ENCODE measurements at places on chromosomes 6 and 20.
A peak's percentile ranks its signal among the peaks of the same experiment; 100 is the strongest.

DNA sequence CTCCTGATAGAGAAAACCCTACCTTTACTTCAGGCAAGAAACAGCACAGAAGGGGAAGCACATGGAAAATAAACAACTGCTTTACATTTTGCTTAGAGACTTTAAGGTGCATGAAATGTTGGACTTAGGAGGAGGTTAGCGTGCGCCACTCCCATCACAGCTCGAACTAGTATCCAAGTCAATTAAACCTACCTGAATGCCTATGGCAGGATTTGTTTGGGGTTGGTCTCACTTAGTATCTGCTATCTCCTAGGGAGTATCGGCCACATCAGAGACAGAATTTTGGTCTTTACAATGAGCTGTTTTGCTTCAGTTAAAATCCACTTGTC, 12.0 kb downstream of the CYP24A1 start:
- no peak for DNase-seq

DNA sequence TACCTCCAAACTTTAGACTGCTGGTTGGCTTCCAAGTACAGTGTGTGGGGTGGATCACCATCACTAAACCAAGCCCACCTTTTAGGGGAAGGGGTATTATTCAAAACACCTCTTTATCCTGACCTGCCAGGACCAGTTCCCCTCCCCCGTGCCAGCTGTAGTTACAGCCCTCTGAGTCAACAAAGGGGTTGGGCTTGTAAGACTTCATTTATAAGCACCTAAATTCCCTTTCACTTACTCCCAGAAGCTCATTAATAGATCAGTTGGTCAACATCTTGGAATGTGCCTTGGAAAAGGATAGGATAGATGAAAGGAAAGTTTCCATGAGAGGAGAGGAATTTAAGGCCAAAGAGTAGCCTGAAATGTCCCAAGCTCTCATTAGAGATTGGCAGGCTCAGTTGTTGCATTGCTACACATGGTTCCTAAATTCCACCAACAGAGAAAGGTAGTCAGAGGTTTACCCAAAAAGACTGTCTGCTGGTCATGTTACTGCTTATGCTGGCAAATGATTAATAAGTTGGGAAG, 59.2 kb downstream of the TNFAIP3 start:
- DNase-seq = peak; percentile 44

DNA sequence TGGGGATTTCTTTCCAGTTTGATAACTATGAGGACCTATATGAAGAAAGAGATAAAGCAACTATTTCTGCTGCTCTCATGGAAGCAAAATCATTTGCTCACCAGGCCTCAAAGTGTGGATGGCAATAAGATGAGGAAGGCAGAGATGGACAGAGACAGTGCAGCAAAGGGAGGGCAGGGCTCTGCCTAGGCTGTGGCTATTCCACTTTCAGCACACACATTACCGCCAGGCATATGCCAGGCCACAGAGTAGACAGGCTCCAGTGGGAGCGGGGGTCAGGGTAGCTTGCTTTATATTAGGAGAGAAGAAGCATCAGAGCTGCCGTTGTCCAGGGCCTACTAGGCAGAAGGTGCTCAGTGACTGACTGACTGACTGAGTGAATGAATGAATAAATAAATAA, 40.9 kb downstream of the BCL2L1 start:
- DNase-seq = no peak

DNA sequence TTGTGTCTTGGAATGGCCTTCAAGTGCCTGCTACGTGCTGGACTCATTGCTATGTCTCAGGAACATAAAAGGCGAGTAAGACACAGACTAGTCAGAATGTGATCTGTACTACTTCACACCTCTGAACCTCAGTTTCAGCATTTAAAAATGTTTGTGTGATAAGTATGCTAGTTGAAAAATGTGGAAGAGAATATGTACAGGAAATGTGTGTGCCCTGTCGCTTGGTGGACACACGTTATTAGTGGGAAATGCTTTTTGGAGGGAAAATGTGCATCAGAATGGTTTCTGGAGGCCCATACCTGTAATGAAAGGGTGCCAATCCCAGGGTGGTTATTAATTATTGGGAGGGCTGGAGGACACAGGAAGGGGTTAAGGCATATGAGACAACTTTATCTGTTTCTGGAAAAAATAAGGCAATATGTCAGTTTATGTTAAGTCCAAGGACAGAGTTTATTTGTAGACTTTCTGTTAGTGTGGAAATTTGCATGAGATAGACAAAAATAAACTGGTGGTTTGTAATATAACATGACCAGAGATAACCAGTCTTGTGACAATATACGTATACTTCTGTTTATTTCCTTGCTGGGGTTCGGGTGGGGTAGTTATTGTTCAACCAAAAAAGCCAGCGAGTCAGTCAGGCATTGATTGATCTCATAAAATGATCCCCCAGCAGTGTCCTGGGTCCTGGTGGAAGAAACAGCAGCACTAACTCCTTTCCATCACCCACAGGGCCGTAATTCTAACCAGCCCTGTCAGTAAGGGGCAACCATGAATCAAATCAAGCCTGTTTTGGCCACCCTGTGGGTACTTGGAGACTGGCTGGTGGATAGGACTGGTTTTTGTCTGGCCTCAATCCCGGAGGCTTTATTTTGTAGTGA, 117.9 kb downstream of the JARID2 start:
- no peak for DNase-seq

DNA sequence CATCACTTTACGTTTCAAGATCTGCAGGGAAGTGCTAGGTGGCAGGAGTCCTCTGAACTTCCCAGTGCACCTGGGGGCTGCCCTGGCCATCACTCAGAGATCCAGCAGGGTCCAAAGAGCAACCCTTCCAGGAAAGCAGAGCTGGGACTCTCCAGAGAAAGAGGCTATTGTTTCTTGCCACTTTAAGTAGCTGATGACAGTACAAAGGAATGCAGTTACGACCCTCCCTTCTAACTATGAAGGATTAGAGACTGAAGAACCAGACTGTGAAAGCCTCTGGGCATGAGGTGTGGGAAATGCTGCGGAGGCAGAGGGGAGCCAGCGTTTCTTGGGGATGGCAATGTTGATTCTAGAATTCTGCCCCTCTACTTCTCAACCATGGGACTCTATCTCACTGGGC, 189.1 kb upstream of the SUPT3H start:
- DNase-seq = peak; percentile 64

DNA sequence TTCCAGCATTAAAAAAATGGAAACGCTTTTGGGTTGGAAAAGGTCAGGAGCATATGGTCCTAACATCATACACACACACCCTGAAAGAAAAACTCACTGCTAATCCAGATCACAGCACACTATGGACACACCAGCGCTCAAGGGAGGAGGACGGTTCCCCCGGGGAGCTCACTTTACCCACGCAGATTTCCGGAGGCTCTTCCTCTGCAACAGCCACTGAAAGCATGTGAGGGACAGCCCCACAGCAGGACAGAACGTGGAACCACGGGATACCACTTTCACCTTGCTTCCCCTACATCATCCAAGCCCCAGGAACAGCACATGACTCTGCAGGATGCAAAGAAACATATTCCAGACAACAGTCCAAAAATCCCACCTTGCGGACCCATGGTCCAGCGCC, 13.2 kb downstream of the SNHG17 start:
- no peak for DNase-seq

DNA sequence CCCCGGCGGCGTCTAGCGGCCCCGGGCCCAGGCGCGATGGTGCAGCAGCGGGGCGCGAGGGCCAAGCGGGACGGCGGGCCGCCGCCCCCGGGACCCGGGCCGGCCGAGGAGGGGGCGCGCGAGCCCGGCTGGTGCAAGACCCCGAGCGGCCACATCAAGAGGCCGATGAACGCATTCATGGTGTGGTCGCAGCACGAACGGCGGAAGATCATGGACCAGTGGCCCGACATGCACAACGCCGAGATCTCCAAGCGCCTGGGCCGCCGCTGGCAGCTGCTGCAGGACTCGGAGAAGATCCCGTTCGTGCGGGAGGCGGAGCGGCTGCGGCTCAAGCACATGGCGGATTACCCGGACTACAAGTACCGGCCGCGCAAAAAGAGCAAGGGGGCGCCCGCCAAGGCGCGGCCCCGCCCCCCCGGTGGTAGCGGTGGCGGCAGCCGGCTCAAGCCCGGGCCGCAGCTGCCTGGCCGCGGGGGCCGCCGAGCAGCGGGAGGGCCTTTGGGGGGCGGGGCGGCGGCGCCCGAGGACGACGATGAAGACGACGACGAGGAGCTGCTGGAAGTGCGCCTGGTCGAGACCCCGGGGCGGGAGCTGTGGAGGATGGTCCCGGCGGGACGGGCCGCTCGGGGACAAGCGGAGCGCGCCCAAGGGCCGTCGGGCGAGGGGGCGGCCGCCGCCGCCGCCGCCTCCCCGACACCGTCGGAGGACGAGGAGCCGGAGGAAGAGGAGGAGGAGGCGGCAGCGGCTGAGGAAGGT, 715 bp downstream of the SOX12 start:
- DNase-seq = peak; percentile 82

GRCh38 chr20:1810572-1810925, 84.7 kb upstream of the SIRPA start:
- DNase-seq = no peak

DNA sequence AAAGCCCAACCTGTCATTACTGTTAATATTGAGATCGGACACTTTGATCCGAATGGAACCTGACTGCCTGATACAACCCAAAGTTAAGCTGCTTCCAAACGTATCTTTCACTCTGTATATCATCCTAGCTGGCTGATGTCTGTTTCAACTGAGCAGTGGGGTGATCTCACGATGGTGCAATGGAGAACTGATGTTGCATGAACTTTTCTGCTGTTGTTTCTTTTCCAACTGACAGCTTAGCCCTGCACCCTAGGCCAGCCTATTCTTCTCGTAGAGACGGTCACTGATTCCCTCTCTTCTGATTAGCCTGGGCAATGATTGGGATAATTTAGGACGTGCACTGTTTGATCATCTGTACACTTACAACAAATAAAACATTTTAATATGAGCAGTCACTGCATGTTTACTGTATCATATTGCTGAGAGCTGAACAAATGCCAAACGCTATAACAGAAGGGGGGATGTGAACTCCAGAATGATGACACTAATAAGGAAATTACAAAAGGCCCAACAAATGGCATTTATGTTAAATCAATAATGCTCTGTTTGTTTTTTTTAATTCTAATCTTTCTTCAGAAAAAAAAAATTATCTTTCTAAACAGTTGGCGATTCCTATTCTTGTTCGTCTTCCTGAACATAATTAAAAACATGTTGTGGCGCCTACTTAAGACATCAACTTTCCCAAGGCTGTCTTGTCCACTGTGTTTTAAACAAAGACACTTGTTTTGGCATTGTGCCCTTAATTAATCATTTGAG, 184.8 kb downstream of the ZNF217 start:
- peak; percentile 31 for DNase-seq

DNA sequence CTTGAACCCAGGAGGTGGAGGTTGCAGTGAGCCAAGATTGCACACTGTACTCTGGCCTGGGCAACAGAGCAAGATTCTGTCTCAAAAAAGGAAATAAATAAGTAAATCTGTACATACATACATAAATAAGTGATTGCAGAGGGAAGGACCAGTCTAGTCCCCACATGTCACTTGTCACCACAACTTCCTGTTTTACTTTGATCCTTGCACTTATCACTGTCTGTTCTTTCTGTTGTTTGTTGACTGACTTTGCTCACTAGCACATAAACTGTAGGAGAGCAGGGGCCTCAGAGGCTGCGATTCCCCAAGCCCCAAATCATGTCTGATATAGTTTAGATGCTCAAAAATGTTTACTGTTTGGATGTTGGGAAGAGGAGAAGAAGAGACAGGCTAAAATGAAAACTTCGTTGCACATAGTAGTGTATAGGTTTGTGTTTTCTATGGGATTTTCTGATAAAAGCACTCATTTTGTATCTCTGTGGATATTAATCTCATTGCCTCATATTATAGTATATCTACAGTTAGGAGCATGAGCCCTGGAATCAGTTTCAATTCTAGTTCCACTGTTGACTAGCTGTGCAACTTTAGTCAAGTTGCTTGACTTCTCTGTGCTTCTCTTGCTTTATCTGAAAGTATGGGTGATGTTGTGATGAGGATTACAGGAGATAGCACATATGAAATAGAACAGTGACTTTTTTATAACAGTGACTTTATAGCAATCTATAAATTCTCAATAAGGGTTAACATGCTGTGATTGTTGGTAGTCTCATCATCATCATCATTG, 165.0 kb downstream of the TBC1D7 start:
- DNase-seq = no peak

DNA sequence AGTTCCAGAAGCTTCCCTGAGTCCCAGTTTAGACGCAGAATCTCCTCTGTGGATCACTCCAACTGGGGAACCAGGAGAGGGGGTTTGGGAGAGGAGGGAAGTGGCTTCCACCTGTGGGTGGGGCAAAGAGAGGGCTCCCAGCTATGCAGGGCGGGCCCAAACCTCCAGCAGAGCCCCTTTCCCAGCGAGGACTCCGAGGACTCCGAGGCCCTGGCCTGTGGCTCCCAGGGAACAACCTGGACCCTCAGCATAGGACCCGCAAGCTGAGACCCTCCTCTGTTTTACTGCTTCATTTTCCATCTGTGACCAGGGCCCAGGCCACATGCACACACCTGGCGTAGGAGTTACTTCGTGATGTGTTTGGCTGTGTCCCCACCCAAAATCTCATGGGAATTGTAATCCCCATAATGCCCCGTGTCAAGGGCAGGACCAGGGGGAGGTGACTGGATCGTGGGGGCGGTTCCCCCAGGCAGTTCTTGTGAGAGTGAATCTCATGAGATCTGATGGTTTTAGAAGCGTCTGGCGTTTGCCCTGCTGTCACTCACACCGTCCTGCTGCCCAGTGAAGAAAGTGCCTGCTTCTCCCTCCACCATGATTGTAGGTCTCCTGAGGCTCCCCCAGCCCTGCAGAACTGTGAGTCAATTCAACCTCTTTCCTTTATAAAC, 27.9 kb downstream of the NTSR1 start:
- DNase-seq = no peak

GRCh38 chr20:56417402-56417801, 5.3 kb downstream of the CASS4 start:
- DNase-seq = no peak

DNA sequence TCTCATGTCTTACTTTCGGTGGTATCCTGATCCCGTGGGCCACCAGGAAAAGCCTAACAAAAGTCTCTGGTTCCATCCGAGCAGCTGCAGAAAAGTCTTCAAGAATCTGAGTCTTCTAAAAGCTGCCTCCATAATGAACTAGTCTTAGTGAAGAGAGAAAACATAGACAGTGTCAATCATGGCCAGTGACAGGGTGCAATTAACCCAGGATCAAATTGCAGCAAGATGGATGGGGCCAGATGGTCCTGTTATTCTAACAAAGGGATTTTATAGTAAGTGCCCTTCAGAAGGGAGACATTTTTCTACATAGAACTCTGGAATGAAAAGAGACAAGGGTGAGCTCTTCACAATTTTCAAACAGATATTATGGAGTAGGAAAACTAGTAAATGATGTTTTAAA, 281.6 kb upstream of the ZFP64 start:
- DNase-seq = no peak

DNA sequence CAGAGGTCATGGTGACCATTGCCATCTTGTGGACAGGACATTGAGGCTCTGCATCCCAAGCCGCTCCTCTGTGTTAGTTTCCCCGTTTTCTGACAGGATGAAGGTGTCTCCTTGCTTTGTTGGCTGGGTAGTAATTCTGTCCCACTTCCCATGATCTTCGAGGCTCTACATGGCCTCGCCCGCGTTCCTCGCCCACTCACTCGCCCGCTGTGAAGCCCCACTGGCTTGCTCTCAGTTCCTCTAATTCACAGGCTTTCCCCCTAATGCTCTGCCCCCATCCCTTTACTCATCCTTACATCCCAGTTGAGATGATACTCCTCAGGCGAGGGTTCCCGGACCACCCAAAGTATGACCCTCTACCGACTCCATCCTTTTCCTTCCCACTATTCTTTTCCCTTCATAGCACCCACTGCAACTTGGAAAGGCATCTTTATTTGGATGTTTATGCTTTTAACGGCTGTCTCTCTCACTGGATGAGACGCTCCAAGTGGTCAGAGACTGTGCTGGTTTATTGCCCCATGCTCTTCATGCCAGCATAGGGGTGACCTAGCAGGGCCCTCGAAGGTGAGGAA, 511 bp upstream of the SLC35B2 start:
- DNase-seq = no peak
